ENCODE measurements at places on chromosomes 1 and 21. TPM values are rescaled to one million over a fixed set of nuclear protein-coding genes. Genes with fewer than 3 reads are reported as not detected.

DNA sequence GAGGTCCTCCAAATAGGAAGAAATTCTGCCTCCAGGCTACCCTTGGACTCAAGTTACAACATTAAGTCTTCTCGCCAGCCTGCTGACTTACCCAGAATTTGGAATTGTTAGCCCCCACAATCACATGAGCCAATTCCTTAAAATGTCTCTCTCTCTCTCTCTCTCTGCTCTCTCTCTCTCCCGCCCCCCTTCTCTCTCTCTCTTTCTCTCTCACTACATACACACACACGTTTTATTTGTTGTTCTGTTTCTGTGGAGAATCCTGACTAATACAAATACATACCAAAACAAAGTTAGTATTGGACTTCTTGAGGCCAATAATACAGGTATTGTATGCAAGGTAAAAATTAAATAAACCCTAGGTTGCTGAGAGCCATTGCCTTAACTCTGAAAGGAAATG lies 72.1 kb downstream of the TNFSF18 start:
- H3K36me3 ChIP-seq: peaks cover 4% of the 10 kb centered on the region
- DNase-seq: no peak
- H3K27me3 ChIP-seq: no peaks in the 10 kb centered on the region
- H3K27ac ChIP-seq: no peak overlapping the region
- no peaks in the 10 kb centered on the region for H3K4me1 ChIP-seq

GRCh38 chr1:212438831-212439237 lies 6.1 kb downstream of the NENF start:
- H3K27me3 ChIP-seq: no peaks in the 10 kb centered on the region
- no peak overlapping the region for H3K4me3 ChIP-seq
- no peak for DNase-seq
- H3K27ac ChIP-seq: no peak overlapping the region
- no peaks in the 10 kb centered on the region for H3K4me1 ChIP-seq

GRCh38 chr21:25867061-25867460 lies 132.3 kb downstream of the GABPA start:
- no peaks in the 10 kb centered on the region for H3K4me1 ChIP-seq
- no peaks in the 10 kb centered on the region for H3K36me3 ChIP-seq
- DNase-seq: no peak
- no peaks in the 10 kb centered on the region for H3K27me3 ChIP-seq

- H3K4me1 ChIP-seq: peaks cover 7% of the 10 kb centered on the region
- no peaks in the 10 kb centered on the region for H3K36me3 ChIP-seq
- H3K27ac ChIP-seq: no peak overlapping the region
- H3K27me3 ChIP-seq: no peaks in the 10 kb centered on the region
- no peak for DNase-seq
These were observed 142.5 kb downstream of the RERE start for GRCh38 chr1:8674912-8675311.

AVPR1B gene
- not detected for total RNA-seq

BGLAP gene
- 2.9 TPM for total RNA-seq

PLA2G2F gene
- not detected for total RNA-seq

- no peaks in the 10 kb centered on the region for H3K27me3 ChIP-seq
- H3K27ac ChIP-seq: no peak overlapping the region
- H3K36me3 ChIP-seq: no peaks in the 10 kb centered on the region
These were observed 246.5 kb downstream of the TOMM20 start for GRCh38 chr1:234881893-234882771.

NTRK1 gene
- total RNA-seq: 4.9 TPM

- H3K36me3 ChIP-seq: no peaks in the 10 kb centered on the region
- H3K27me3 ChIP-seq: no peaks in the 10 kb centered on the region
- peak overlapping the region; percentile 75 for H3K27ac ChIP-seq
- DNase-seq: no peak
- H3K4me3 ChIP-seq: no peak overlapping the region
These were observed 36.6 kb downstream of the CAPZB start for GRCh38 chr1:19448491-19449439.

NTNG1 gene
- 0.32 TPM for total RNA-seq

AADACL3 gene
- total RNA-seq: not detected

DNA sequence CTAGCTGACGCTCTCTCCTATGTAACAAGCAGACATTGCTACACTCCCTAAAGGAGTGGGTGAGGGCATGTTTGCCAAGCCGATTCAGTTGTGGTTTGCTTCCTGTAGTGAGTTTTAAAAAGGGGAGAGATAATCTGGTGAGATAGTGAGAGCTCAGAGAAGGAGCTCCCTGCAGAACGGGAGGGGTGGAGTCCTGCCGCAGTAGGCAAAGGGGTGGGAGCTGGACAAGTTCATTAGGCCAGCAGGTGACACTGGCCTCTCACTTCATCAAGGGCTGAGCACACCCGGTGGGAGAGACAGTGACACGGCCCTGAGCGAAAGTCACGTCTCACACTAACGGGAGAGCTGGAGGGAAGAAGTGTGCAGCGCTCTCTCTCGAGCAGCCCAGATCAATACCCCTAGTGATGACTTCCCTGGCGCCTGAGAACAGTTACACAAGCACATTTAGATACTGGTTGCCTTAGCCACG lies 144.0 kb upstream of the CD34 start:
- H3K4me3 ChIP-seq: no peak overlapping the region
- H3K36me3 ChIP-seq: no peaks in the 10 kb centered on the region

GRCh38 chr1:20119347-20119746 lies at the start of gene PLA2G2D:
Gene PLA2G2D (minus strand): TSS chr1:20119536. CDS start chr1:20119498, 38 bp downstream.
- H3K4me3 ChIP-seq: no peak within 1 kb of the TSS
- DNase-seq: no peak
- no peaks in the 10 kb centered on the region for H3K27me3 ChIP-seq
- no peaks in the 10 kb centered on the region for H3K36me3 ChIP-seq
- no peaks in the 10 kb centered on the region for H3K4me1 ChIP-seq
- no peak within 1 kb of the TSS for H3K27ac ChIP-seq

UBL4B gene
- total RNA-seq: 0.29 TPM

DNA sequence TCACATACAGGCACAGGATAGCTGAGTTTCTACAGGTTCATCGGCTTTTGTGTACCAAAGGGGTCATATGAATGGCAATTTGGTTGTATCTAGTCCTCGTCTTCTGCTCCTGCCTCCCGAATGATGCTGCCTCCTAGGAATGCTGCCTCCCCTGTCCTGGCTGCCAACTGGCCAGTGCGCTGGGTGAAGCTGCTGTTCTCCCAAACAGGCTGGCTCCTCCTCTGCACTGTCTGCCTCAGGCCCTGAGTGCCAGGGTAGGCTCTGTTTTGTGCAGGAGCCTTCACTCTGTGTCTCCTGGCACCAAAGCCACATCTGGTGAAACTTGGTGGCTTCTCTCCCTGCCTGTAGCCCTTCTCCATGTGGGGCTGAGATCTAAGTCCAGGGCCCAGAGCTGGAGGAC lies 60.3 kb downstream of the RHOU start:
- H3K27ac ChIP-seq: no peak overlapping the region
- H3K4me1 ChIP-seq: no peaks in the 10 kb centered on the region
- no peaks in the 10 kb centered on the region for H3K27me3 ChIP-seq
- H3K36me3 ChIP-seq: no peaks in the 10 kb centered on the region
- no peak overlapping the region for H3K4me3 ChIP-seq
- no peak for DNase-seq

DNA sequence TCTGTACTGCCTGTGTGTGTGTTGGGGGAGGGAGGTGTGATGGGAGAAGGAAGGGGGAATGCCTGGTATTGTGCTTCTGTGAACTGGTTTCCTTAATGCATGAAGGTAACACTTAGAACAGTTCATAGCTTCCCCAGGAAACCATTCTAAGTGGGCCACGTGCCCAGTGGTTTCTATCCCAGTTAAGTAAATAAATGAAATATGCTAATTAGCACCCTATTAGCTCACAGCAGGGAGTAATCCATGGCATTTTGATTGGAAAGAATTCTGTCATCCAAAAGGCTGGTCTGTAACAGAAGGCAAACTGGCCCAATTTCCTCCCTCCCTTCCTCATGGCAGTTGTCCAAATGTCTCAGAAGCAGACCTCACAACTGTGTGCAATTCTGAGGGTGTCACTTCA lies 199.3 kb downstream of the TTLL7 start:
- no peaks in the 10 kb centered on the region for H3K36me3 ChIP-seq
- H3K4me1 ChIP-seq: no peaks in the 10 kb centered on the region
- no peak overlapping the region for H3K4me3 ChIP-seq
- H3K27me3 ChIP-seq: no peaks in the 10 kb centered on the region
- no peak overlapping the region for H3K27ac ChIP-seq
- no peak for DNase-seq

- no peaks in the 10 kb centered on the region for H3K36me3 ChIP-seq
- no peaks in the 10 kb centered on the region for H3K27me3 ChIP-seq
- DNase-seq: peak; percentile 80
- H3K4me3 ChIP-seq: peak overlapping the region; percentile 24
These were observed 165.3 kb downstream of the TOMM20 start for GRCh38 chr1:234963180-234963903.

AUNIP gene
- 0.33 TPM for total RNA-seq

DNA sequence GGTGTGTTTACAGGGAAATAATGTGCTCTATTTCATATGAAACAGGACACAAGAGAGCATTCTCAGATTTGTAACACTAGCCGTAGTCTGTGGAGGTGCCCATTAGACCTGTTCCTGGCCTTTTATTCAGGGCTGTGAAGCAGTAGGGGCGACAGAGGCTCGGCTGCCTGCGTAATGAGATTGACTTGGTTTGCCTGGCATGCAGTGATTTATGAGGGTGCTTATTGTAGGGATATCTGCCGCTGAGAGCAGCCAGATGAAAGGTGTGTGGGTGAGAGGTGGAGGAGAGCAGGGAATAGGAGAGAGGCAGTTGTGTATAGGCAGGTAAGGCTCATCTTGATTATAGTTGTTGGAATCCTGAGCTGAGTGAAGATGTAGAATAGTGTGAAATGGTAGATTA lies 51.3 kb downstream of the DNAJC6 start:
- H3K27ac ChIP-seq: no peak overlapping the region
- DNase-seq: no peak
- H3K4me3 ChIP-seq: no peak overlapping the region

CNR2 gene
- total RNA-seq: not detected

GRCh38 chr1:4736254-4736653 lies 81.8 kb downstream of the AJAP1 start:
- no peak for DNase-seq
- H3K4me3 ChIP-seq: no peak overlapping the region
- no peaks in the 10 kb centered on the region for H3K4me1 ChIP-seq
- H3K36me3 ChIP-seq: no peaks in the 10 kb centered on the region
- no peaks in the 10 kb centered on the region for H3K27me3 ChIP-seq

DNA sequence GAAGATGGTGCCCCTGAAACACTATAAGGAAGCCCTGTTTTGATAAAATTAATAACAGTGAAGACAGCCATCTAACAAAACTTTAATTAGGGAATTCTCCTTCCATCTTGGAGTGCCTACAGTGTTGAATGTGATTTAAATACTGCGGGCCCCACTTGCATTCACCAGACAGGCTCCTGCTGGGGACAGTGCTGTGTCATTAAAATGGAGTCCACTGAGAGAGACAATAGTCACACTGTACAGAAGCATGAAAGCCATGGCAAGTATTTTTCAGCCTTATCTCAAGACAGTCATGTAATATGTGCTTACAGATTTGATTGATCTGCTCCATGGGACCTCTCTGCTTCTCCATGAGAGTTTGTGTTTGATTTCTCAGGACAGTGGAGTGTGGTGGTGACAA lies 29.7 kb upstream of the ZBTB18 start:
- DNase-seq: no peak
- H3K27me3 ChIP-seq: no peaks in the 10 kb centered on the region
- H3K27ac ChIP-seq: no peak overlapping the region

CCDC181 gene
- total RNA-seq: not detected

DNA sequence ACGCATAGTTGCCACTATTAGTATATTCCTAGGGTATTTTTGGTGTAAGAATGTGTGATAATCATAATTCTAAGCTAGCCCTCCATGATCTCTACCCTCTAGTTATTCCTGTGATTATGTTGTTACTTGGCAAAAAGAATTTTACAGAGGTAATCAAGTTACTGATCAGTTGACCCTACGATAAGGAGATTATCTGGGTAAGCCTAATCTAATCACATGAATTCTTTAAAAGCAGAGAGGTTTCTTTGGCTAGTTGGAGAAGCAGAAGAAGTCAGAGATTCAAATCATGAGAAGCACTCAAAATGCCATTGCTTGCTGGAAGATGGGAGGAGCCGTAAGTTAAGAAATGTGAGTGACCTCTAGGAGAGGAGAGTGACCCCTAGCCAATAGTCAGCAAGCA lies 72.7 kb downstream of the RPE65 start:
- H3K4me3 ChIP-seq: no peak overlapping the region
- H3K36me3 ChIP-seq: no peaks in the 10 kb centered on the region
- no peak for DNase-seq

DNA sequence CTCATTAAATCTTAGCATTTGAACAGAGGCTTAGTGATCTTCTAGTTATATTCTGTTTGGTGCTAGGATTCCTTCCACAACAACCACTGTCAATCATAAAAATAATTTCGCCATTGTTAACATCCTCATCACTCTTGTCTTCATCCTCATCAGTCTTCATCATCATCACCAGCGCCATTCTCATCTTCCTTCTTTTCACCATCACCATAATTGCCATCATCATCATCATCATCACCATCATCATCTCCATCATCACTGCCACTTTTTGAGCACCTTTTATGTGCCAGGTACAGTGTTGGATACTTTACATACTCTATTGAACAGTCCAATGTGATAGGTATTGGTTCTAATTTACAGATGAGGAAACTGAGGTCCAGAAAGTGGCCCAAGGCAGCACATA lies 245.7 kb downstream of the PTPRU start:
- H3K27ac ChIP-seq: no peak overlapping the region
- no peaks in the 10 kb centered on the region for H3K36me3 ChIP-seq
- no peak overlapping the region for H3K4me3 ChIP-seq
- H3K4me1 ChIP-seq: no peaks in the 10 kb centered on the region
- DNase-seq: no peak

- DNase-seq: no peak
- no peaks in the 10 kb centered on the region for H3K4me1 ChIP-seq
- no peak overlapping the region for H3K27ac ChIP-seq
These were observed 80.7 kb downstream of the GIPC2 start for GRCh38 chr1:78126506-78126905.

GRCh38 chr1:186574926-186575325 lies 105.3 kb downstream of the PTGS2 start:
- DNase-seq: no peak
- H3K36me3 ChIP-seq: no peaks in the 10 kb centered on the region
- H3K27me3 ChIP-seq: no peaks in the 10 kb centered on the region
- no peaks in the 10 kb centered on the region for H3K4me1 ChIP-seq

ICOSLG gene
- 0.80 TPM for total RNA-seq

TNFRSF8 gene
- 1.6 TPM for total RNA-seq

DNA sequence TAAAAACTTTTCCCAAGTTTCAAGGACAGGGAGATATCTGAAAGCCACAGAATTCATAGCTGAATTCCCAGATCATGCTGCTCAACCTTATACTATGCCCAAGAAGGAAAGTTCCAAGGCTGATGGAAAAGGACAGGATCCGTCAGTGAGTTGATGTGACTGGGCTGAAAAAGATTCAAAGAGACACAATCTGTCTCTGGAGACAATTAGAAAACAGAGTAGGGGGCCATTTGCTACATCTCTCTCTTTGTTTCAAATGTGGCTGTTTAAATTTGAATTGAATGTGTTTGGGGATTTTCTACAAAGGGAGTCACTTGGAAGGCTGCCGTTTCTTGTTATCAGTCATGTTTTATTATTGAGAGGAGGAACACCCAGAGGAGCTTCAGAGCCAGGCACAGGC lies 292.6 kb downstream of the NUF2 start:
- H3K27ac ChIP-seq: no peak overlapping the region
- H3K4me3 ChIP-seq: no peak overlapping the region
- no peaks in the 10 kb centered on the region for H3K4me1 ChIP-seq
- H3K27me3 ChIP-seq: no peaks in the 10 kb centered on the region
- H3K36me3 ChIP-seq: no peaks in the 10 kb centered on the region
